Stimulated activated CD4-positive, alpha-beta T cell treated with anti-CD3 and anti-CD28 coated beads, Interleukin-1b, Interleukin-23, amount 100 ng/mL, for 1 hour (primary cell): ENCODE measurements at places on chromosomes 2 and 18.

DNA sequence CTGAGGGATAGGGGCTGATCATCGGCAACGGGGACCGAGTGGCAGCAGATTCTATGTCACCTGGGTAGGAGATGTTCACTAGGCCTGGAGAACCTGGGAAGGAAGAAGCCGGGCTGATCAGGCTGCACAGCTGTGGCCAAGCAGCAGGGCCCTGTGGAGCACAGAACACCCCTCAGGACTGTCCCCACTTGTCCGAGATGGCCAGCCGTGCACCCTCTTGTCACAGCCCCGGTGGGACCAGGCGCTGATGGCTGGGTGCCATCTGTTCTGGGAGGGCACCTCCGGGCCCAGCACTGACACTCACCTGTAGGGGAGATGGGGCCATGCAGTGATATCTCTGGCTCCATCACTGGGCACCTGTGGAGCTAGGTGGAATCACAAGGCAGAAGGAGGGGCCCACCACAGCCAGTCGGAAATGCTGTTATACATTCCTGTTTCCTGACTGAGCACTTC, 217.9 kb upstream of the RAB6C start:
- no peak for DNase-seq

- DNase-seq, result peak; percentile 2
These were observed at the start of gene MBD5 for GRCh38 chr2:148021059-148021861. Gene MBD5, plus strand, starts transcription at chr2:148021091.

- DNase-seq, result no peak
These were observed 738.1 kb upstream of the LINC00305 start for GRCh38 chr18:64886995-64887394.

GRCh38 chr2:226978300-226978699, 142.4 kb downstream of the RHBDD1 start:
- DNase-seq, result no peak

GRCh38 chr2:157810037-157810436, 66.1 kb downstream of the ACVR1 start:
- no peak for DNase-seq

DNA sequence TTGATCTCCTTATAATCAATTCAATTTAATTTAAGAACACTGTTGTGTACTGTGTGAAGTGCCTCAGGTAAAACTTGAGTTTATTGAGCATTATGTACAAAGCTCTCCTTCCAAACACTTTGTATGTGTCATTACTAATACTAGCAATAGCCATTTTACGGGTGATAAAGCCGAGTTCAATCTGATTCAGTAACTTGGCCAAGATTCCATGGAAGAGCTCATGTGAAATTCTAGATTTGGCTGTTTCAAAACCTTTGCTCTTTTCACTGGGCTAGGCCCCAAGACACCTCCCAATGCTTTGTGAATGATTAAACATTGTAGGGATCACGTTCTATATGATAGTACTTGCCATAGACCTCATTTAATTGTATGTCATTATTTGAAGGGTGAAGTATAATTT, 8.9 kb upstream of the NFE2L2 start:
- DNase-seq, result no peak

DNA sequence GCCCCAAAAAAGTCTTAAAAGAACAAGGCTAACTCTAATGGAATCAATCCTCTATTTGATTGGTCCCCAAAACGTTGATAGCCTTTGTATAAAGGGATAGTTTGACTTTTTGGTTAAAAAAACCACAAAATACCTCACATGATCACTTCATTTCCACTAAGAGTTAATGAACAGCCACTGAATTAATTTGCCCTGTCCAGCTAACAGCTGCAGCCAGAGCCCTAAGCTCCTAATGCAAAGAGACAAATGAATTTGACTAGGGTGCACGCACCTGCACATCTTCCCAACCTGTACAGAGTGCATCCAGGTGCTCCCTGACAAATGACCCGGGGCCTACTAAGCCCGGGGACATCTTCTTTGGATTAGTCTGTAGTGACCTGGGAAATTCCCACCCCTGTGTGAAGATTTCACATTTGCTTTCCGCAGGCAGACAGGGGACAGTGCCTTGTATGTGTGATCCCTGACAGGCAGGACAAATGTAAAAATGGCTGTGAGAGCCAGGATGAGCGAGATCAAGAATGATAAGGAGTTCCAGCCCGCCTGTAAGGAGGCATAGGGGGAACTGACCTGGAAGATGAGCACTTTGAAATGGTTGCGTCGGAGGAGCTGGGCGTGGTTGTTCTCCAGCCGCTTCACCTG, 893 bp downstream of the CAVIN2 start:
- no peak for DNase-seq

DNA sequence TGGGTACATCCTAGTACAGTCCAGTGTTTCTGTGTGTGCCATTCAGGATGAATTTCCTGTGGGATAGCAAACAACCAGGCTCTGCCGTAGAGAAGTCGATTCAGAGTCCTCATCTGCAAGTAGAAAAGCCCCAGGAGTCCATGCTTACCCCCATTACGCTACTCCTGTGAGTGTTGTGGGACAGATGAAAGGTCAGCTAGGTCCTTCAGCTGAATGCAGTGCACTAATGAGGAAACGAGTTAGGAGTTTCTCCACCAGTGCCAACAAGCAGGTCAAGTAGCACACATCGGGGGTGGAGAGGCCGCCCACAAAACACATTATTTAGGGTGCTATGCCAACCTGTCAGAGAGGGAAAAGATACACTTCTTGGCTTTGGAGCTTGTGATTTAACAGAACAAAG, 2.5 kb upstream of the GPR39 start:
- DNase-seq, result no peak

- no peak for DNase-seq
These were observed 332.5 kb upstream of the TNP1 start for GRCh38 chr2:217192366-217192765.

GRCh38 chr2:189199797-189200196, 20.2 kb upstream of the COL5A2 start:
- no peak for DNase-seq

GRCh38 chr2:99754210-99754609, 264.4 kb upstream of the REV1 start:
- no peak for DNase-seq

DNA sequence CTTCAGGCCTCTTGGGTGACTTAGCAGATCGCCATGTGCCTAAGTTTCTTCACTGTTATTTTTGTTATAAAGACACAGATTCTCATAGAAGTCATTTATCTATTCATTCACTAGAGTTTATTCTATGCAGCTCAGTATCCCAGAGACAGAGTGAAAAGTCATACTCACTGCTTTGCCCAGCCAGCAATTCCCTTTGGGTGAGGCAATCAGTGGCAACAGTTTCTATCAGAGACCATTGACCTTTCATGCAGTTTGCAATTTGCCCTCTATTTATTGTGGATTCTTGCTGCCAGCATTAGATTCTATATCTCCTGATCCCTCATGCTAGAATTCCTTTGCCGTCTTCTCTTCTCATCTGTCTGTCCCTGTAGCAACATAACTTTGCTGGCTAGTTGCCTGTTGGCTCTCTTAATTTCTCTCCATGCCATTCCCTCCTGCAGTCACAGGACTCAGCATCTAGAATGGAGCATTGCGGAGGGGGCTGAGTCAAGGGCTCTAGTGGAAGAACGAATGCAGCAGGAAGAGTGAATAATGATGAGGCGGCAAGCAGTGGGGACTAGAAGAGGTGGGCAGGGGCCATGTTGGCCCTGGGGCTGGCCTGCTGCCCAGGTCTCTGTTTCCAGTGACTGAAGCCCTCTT, 12.2 kb downstream of the SLC9A4 start:
- DNase-seq, result no peak

DNA sequence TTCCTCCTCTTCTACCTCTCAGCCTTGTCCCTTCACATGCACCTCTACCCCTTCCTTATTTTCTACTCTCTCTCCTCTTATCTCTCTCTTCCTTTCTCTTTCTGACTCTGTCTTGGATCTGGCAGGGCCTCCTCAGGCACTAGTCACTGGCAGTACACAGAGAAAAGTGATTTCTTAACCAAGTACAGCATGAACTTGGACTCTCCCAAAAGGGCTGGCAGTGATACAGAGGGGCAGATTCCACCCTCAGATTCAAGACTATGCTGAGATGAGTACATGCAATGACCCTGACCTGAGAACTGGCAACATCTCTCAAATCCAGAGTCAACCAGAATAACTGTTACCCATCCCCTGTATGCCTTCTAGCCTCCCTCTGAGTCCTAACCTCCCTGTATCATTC, 4.3 kb downstream of the AOX1 start:
- DNase-seq, result no peak

DNA sequence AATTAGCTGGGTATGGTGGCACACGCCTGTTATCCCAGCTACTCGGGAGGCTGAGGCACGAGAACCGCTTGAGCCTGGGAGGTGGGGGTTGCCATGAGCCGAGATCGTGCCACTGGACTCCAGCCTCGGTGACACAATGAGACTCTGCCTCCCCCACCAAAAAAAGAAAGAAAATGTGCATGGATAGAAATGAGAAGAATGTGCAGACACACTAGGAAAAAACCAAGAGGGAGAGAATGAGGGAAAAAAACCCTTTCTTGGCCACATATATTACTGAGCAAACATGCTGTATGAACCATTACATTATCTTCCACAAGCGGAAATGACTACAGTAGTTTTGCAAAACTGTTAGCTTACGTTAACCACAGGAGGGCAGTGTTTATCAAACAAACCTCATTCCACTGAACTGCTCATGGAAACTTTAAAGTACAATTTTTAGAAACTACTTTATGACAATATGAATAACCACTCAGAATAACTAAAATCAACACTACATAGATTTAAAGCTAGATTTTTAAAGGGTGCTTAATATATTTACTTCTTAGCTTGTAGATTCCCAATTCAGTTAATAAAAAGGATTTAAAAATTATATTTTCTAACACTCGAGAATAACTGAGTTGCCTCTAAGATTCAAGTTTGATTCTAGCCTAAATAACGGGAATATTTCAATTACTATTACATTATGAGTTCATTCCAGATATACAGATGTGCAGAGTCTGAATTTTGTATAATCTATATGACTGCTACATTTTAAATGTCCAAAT, 26.4 kb downstream of the ASXL2 start:
- no peak for DNase-seq

DNA sequence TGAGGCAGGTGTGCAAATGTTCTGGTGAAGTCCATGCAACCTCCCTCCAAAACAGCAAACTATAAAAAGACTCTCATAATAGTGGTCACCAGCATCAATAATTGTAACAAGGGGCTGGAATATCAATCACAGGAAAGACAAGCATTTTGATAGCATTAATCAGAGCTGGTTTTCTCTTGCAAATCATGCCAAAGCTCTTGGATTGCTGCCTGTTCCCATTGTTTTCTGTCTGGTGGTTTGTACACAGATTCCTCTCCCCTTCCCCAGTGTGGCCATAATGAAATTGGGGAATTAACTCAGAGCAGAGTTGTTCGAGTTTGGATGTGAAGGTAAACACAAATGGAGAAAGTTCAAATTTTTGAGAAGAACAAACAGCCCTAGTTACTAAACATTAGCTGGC, 134.2 kb downstream of the CDCA7 start:
- no peak for DNase-seq

- no peak for DNase-seq
These were observed 96.4 kb downstream of the CERS6 start for GRCh38 chr2:168552450-168552856.

DNA sequence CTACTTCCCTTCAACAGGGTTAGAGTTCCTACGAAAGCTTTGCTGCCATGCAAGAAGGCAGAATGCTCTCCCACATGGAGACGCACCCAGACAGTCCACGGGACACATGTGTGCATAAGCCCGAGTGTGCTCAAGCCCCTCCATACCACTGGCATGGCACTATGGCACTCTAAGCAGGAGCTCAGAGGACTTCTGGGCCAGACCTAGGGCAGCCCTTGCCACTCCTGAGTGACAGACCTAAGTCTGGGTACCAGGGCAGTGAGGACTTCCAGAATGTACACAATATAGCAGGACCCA, 11.4 kb upstream of the ARID5A start:
- no peak for DNase-seq

GRCh38 chr2:100228415-100228814, 86.0 kb upstream of the AFF3 start:
- no peak for DNase-seq

DNA sequence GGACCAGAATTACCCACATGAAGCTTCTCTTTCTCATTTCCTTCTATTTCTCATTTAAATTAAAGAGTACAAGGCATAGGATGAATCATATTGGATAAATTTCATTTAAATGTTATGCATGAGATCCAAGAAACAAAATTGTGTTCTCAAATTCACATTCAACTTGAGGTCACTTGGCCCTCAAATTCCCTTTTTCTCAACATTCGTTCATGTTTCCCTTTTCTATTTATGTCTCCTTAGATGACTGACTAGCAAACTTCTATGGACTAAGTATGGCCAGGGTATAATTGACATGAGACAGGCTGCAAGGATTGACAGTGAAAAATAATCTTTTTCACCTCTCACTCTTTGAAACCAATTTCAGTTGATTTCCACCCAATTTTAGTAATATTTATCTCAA, 4.0 kb upstream of the LDLRAD4 start:
- DNase-seq, result no peak

- DNase-seq, result no peak
These were observed 150.2 kb upstream of the SPATS2L start for GRCh38 chr2:200156166-200156835.

DNA sequence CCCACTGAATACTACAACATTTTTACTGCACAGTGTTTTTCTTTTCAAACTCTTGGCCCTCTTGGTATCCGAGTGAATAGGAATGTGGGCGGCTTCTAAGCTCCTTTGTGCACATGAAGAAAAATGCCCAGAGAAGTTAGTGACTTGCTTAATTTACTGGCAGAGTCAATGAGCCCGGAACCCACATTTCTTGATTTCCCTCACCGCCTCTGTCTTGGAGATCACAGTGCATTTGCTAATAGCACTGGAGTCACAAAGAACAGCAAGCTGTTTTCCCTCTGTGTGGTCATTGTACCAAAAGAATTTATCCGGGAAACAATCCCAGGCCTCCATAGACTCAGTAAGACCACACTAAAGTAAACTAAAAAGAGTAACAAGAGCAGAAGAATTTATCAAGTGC, 18.9 kb downstream of the STON1 start:
- no peak for DNase-seq

GRCh38 chr2:23602116-23602515, 217.1 kb downstream of the KLHL29 start:
- DNase-seq, result no peak

DNA sequence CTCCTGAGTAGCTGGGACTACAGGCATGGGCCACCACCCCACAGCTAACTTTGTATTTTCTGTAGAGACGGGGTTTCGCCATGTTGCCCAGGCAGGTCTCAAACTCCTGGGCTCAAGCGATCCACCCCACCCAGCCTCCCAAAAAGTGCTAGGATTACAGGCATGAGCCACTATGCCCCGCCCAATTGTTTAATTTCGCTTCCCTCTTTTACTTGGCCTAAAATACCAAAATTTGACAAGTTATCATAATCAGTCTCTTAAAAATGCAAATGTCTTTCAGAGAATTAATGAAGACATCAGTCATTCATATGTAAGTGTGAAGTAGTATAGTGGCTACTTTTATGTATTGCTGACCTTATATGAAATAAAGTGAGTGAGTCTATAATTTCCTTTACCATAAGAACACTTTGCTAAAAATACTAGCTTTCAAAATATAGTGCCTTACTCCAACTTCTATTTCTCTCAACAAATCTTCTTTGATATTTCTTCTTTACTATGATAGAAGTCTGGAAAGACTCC, 9.8 kb downstream of the FBXO11 start:
- DNase-seq, result no peak
